ENCODE measurements at places on chromosomes 12 and 14.

- no peak for DNase-seq
Measured at GRCh38 chr14:104387022-104388010, 192.2 kb upstream of the C14orf180 start.

- DNase-seq: no peak
Measured at GRCh38 chr12:23810329-23810902, 139.1 kb downstream of the SOX5 start.

DNA sequence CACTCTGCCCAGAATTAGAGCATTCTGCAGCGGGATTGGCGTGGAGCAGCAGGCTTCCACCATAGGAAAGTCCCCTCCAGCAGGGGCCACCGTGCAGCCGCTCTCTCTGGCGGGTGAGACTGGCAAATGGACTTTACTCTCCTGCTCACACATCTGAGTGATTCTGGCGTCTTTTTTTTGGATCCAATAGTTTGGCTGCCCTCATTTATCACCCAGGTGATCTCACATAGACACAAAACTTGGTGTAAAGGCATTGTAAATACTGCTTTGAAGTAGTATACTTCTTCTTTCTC lies 130.3 kb downstream of the TGFB3 start:
- no peak for DNase-seq

- no peak for DNase-seq
Measured at GRCh38 chr12:132500856-132501180, 10.9 kb downstream of the FBRSL1 start.

DNA sequence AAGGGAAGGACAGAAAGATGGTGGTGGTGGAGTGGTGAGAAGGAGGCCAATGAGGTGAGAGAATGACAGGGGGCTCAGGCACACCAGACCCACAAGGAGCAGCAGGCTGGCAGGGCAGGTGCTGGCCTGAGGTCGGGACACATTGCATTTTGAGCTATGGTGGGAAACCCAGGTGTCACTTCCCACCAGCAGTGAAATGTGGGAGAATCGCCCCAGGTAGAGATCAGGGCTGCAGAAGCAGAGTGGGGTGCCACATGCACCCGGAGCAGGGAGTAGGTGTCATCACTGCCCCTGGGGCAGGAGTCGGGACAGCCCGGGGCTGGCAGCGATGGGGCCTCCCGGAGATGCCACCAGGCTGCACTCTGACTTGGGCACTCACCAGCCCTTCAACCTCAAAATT lies 315.8 kb downstream of the BCL11B start:
- no peak for DNase-seq

DNA sequence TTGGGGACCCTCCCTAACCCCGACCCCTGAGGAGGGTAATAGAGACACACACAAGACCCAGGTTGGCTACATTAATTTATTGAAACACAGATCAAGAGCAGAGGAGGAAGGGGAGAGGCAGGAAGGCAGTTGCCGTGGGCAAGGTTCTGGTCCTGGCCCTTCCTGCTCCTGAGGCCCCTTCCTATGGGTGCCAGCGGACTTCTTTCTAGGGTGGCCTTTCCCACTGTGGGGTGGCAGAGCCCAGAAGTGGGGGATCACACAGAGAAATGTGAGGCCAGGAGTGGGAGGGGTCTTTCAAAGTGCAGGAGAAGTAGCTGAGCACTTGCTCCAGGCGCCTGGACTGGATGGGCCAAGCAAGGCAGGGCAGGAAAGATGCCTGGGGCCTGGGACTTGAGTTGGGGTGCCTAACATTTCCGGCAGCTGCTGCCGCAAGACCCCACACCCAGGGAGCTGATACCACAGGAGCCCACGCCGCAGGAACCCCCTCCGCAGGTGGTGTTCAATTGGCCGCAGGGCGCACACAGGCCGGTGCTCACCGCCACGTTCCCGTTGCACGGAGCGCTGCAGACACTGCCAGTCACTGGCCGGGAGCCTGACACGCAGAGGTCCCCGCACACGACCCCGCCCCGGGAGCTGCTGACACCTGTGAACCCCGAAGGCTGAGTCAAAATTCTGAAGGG lies 5.3 kb downstream of the KRT81 start:
- no peak for DNase-seq

DNA sequence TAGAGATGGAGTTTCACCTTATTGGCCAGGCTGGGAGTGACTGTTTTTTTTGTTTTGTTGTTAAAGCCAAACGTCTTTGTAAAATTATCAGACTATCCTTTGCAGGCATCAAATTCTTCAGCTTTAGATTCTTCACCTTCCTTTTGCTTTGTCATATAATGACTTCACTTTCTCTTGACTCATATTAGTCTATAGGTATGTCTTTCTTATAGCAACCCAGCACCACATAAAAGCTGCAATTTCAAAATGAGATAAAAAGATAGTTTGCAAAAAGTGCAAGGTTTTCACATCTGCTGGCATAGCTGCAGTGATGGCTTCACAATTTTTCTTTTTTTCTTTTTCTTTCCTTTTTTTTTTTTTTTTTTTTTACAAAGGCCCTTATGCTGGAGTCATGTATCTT lies 39.2 kb downstream of the COX16 start:
- no peak for DNase-seq
